ENCODE measurements at places on chromosomes 11 and 22. TPM values are rescaled to one million over a fixed set of nuclear protein-coding genes. Genes with fewer than 3 reads are reported as not detected.
A peak's percentile ranks its signal among the peaks of the same experiment; 100 is the strongest.

GRCh38 chr11:120151536-120151935, 13.6 kb upstream of the TRIM29 start:
- no peak for DNase-seq

GRCh38 chr22:28795932-28796856, 4.2 kb downstream of the XBP1 start:
- DNase-seq = no peak

DNA sequence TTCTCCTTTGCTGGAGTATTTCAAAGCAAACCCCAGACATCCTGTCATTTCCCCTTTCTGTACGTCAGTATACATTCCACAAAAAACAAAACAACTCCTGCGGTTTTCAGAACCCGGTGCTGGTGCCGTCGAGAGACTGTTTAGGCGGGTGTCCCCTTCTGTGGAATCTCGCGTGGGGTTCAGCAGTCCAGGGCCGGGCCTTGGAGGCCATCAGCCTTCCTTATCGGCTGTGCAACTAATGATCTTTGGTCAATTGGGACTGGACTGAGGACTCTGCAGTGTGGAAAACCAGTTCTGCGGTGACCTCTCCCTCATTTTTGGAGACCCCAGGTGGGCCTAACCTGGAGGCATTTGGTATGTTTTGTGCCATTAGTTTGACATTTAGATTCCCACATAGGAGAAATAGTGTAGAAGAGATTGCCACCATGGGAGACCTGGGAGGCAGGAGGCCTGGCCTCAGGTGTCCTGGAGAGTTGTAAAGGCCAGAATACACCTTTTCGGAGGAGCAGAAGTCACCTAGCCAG, 84.4 kb downstream of the TBC1D22A start:
- no peak for DNase-seq

GRCh38 chr11:83971063-83971462, 684.9 kb upstream of the CCDC90B start:
- no peak for DNase-seq

- no peak for DNase-seq
Measured at GRCh38 chr22:46295277-46295971, 1.2 kb upstream of the GTSE1 start.

DNA sequence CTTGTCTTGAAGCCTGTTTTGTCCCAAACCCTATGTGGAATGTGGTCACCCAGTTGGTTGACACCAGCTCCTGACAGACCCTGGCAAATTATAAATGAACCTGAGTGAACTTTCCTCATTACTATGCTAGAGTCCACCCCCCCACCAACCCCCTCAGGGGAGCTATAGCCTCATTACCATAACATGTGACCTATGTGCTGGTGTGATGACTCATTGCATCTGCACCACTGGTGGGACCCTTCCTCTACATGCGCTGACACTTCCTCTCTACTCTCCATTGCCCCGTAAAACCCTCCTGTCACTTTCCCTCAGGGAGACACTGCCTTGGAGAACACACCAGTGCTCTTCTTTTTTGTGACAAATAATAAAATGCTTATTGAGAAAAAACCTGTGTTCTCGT, 105.0 kb upstream of the SESN3 start:
- no peak for DNase-seq

DNA sequence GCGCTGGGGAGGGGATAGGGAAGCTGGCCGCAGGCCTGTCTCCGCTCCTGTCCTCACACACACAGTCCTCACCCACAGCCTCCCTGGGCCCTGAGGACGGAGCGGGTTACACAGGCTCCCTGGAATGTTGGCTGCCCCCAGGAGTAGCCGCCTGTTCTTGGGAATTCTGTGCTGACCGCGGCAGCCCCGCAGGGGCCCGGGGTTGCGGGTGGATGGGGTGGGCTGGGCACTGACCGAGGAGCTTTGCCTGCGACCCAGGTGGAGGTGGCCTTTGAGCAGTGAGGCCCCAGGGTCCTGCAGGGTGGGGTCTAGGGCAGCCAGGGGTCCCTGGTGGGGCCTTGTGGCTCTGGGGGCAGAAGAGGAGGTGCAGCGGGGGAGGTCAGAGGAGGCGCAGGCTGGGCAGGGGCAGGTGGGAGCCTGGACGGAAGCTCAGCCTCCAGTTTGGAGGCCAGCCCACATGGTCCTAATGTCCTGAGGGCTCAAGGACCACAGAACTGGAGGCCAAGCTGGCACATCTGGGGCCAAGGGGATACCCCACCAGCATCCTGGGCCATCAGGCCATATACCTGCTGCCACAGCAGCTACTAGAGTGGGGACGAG, 6.6 kb upstream of the MRGPRG start:
- DNase-seq = no peak

- DNase-seq = no peak
Measured at GRCh38 chr11:86941871-86942599, 13.2 kb downstream of the FZD4 start.

DNA sequence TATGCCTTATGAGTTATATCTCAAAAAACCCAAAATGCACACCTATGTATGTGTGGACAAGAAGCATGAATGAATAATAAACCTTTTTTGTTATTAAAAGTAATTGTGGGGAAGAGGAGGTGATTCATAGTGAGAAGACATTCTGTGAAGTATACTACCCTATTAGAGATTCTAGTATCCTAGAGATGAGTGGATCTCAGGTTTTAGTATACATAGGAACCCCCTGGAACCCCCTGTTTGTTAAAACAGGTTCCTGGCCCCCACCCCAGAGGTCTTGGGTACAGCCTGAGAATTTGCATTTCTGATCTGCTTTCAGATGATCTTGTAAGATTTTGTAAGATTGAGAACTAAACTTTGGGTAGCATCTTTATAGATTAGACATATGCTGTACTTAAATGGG, 17.5 kb downstream of the NUCB2 start:
- DNase-seq = no peak

GRCh38 chr11:129694538-129694937, 121.1 kb upstream of the TMEM45B start:
- no peak for DNase-seq

DNA sequence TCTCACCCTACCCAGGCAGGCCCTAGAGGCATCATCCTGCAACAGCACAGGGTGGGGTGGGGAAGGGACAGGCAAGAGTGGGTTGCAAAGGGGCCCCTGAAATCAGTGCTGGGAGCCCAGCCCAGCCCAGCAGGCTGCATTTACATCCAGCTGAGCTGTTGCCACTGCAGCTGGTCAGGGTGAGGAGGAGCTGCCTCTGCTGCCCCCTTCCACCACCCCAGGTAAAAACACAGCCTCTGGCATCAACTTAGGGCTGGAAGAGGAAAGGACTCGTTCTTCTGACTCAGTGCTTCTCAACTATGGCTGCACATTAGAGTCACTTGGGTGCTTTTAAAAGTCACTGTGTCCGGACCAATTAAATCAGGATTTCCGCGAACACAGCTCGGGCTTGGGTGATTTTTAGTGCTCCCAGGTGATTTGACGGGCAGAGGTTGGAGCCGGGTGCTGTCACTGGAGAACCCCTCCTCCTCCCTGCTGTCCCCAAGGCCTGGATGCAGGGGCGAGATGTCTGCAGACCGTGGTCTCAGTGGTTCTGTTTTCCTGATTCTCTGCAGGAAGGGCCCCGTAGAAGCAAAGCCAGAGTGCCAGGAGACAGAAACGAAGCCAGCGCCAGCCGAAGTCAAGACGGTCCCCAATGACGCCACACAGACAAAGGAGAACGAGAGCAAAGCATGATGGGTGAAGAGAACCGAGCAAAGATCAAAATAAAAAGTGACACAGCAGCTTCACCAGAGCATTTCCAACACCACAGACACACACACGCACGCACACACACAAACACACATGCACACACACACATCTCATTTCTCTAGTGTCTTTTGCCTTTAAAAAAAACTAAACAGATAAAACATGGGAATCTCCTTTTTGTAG, 39.4 kb upstream of the TTC12 start:
- DNase-seq = peak; percentile 73

The MS4A5 gene
- total RNA-seq = not detected

The MTCH2 gene
- total RNA-seq = 176 TPM

The SLC22A9 gene
- not detected for total RNA-seq

The CST6 gene
- total RNA-seq = not detected

All from H9 (cell line).